ENCODE measurements at places on chromosomes 7 and 10.

GRCh38 chr10:62056698-62057097 is 155.2 kb downstream of the ARID5B start:
- DNase-seq, result no peak

DNA sequence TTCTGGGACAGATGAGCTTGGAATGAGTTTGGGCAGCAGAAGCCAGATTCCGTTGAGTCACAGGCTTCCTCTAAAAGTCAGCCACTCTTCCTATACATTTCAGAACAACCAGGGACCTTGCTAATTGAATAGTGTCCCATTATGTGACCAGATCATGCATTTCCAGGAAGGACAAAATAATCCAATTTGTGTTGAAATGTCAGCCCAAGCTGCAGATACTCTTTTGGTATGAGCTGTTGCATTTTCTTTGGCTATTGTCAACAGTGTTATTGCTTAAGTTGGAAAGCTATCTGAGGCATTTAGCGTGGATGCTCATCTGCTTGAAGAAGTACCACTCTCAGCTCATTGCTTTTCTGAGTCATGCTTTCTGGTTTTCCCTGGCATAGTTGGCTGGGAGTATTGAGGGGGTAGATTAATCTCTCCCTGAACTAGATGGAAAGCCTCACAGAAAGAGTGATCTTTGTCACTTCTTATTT is 223.7 kb upstream of the HABP2 start:
- DNase-seq, result peak; percentile 15

DNA sequence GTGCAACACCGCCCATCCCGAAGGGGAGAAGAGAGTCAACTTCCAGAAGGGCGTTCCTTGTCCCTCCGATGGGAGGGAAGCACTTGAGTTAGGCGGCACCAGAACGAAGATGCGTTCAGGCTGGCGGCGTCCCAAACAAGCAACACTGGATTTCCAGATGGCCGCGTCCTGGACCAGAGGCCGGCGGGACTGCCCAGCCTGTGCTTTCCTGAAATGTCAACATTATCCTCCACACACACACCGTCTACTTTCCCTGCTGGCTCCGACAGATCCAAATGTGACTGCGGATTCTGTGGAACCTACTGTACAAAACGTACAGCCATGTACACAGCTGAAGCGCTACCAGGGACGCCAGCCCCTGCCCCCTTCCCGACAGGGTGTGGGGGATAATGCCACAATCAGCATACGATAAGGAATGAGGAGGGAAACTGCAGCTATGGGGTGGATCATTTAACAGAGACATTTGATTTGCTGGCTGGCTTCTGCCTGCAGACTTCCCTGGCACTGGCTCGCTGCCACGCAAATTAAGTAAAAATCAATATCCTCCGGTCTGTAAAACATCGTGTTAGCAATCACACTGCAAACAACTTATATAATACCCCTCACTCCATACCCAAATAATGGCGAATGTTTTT is 82.1 kb downstream of the ZRANB1 start:
- DNase-seq, result no peak

DNA sequence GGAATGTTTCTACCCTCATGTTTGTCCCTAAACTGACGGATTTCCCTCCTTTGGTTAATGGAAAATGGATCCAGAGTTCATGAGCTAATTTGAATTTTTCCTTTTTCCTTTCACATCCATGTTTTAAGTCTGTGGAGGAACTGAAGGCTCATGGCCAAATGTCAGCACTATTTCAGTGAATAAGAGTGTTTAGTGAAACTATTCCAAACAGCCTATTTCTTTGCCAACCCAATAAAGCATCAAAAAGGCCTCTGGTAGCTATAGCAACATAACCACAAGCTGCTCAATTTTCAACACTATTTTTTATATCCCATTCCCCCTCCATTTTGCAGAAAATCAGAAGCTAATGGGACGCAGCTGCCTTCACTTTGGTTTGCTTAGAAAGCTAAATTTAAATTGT is 1454.1 kb downstream of the GATA3 start:
- DNase-seq, result no peak

GRCh38 chr10:10338339-10338738 is 679.3 kb upstream of the CELF2 start:
- DNase-seq, result no peak

- DNase-seq, result no peak
Observed at GRCh38 chr10:117053482-117053881, 48.5 kb upstream of the SHTN1 start.

GRCh38 chr7:7918736-7919448 is 49.7 kb upstream of the GLCCI1 start:
- DNase-seq, result no peak

GRCh38 chr10:34967335-34967880 is 122.7 kb downstream of the CUL2 start:
- peak; percentile 98 for DNase-seq

DNA sequence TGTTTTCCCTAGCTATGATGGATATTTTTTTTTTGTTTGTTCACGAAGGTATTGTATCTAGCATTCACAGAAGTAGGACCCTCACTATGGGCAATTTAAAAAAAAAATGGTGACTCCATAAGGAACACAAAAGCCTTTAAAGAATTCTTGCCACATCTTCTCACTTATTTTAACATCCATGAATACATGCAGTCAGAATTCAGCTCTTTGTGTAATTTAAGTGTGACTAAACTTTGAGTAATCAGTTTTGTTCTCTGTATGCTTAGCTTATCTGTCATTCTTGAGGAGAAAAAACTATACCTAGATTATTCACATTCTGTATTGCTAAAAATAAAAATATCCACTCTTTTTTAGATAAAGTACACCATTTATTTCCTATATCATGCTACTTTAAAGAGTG is 313.2 kb upstream of the KCND2 start:
- DNase-seq, result no peak

DNA sequence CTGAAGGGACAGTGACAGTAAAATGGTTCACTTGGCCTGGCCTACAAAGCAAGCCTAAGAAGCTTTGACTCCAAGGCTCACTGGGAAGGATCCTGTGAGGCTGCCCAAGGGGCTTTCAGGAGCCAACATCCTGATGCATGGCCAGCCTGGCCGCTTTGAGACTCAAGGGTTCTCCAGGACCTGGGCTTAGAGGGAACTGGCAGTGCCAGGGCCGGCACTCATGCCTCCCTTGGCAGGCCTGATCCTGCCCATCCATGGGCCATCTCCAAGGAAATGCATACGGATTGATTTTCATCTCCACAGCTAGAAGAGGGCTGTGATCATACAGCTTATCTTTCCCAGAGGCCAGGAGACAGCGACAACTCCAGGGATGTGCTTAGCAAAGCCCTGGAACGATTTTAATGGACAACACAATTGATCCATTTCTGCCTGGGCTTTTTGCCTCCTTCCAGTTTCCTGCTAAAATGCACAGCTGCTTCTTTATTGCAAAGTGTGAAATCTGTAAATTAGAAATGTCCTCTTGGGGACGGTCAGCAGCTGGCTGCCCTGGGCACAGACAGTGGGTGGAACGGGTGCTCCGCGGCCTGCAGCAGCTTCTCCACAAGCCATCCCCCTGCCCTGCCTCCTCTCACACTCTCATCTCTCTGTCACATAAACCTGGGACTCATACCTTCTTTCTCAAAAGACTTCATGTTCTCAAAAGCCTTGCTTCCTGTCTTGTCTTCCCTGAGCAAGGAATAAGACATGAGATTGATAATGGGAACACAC is 288.5 kb downstream of the GRID1 start:
- DNase-seq, result no peak

- no peak for DNase-seq
Observed at GRCh38 chr7:7131273-7131672, 51.1 kb upstream of the C1GALT1 start.

DNA sequence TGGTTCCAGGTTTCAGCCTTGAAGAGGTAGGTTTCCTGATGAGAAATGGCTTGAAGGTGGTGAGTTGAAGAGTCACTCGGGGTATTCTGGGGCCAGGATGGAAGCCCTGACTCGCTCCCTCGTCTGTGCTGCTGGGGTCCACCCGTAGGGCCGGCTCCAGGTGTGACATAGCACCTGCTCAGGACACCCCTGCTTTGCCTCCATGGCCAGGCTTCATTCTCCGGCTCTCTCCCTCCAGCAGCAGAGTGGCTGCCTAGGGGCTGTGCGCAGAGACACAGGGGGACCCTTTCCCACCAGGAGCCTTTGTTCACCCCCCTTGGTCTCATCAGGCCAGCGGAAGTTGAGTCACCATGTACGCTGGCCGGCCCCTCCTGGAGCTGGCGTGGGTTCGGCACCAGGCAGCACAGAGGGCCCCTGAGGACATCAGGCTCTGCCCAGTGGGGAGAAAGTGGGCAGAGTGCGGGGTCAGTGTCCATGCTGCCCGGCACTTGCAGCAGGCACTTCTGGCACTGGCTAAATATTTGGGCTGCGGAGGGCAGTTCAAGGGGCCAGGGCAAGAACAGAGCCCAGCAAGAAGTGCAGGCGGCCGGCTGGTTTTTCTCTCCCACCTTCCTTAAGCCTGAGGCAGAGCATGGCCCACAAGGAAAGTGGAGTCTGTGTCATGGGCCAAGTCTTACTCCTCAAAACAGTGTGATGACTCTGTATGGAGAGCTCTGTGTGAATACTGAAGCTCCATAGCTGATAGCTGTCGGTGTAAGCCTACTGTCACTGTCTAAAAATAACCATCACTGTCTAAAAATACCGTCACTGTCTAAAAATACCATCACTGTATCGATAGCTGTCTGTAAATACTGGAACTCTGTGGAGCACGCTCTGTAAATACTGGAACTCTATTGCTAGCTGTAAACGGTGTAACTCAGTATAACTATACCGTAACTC is 3.7 kb upstream of the PRKAR1B start:
- DNase-seq, result no peak
